Muscle of back (tissue), 13 donors: ENCODE measurements at places on chromosomes 1 and 21. TPM values are rescaled to one million over a fixed set of nuclear protein-coding genes. Genes with fewer than 3 reads are reported as not detected.

- no peak for DNase-seq
Measured at GRCh38 chr1:213366141-213366831, 315.2 kb downstream of the RPS6KC1 start.

DNA sequence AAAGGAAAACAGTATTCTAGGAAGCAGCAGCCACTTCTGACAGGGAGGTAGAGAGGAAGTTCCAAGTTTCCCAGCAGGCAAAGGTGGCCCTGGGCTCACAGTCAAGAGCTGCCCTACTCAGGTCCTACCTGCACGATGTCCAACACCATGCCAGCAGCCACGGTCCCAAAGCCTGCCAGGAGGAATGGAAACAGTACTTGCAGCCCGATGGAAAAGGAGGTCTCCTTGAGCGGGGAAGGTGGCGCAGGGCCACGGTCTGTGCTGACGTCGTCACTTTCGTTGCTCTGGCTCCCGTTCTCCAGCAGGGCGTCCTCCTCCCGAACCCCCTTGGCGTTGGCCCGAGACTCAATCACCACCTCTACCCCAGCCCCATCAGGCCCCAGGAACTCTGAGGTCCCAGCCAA, 3.1 kb downstream of the SLC41A1 start:
- no peak for DNase-seq

DNA sequence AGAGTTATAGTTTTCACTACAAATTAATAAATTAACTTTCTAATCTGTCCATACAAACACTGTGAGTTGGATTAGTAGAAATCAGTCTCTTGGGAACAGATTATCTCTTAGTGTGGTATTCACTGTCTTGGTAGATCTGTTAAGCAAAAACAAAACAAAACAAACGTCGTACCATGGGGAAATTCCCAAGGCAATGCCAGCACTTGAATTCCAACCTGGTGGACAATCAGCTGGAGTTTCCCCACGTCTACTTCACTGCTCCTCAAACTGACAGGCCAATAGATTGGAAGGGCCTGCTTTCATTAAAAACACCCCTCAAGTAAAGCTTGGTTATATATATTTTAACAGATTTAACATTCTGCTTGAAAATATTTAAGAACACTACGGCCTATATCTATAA, 31.9 kb downstream of the GDAP2 start:
- DNase-seq: no peak

- DNase-seq: no peak
Measured at GRCh38 chr1:83625646-83626045, 373.3 kb downstream of the TTLL7 start.

DNA sequence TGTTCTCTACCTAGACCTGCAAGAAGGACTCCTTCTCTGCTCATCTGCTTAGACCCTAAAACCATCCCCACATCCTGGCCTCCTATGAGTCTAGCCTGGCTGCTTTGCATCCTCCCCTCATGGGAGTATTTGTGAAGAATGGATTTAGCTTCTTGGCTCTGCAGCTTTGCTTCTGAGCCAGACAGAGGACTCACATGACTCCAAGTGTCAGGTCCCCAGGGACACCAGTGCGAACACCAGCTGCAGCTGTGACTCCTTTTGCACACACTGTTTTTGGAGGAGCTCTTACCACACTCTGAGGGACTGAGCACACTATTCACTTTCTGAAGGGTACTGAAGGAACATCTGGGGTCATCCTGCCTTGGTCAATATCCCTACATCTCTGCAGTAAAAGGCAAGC, 131.8 kb upstream of the SGIP1 start:
- peak; percentile 82 for DNase-seq

GRCh38 chr1:240212556-240212955, 120.9 kb downstream of the FMN2 start:
- DNase-seq: no peak

DNA sequence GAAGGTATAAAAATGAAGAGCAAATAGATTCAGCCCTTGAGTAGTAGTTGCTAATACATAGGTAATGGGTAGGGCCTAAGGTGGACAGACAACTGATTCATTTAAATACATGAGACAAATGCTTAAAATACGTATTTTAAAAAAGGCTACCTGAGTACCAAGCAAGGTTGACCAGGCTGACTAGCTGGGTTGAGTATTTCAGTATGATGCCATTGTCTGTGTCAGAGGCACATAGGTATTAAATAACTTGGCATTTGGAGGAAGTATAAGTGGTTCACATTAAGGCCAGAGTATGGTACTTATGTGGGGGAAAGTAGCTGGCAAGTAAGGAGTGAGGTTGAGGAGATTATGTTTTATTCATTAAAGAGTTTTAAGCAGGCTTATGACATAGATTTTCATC, 19.4 kb downstream of the NEK7 start:
- no peak for DNase-seq

GRCh38 chr1:215192306-215192705, 109.8 kb downstream of the KCNK2 start:
- no peak for DNase-seq

GRCh38 chr1:22650089-22650693, 2.8 kb upstream of the C1QB start:
- DNase-seq: no peak

- peak; percentile 39 for DNase-seq
Measured at GRCh38 chr1:183685112-183685713, 32.1 kb upstream of the APOBEC4 start.

DNA sequence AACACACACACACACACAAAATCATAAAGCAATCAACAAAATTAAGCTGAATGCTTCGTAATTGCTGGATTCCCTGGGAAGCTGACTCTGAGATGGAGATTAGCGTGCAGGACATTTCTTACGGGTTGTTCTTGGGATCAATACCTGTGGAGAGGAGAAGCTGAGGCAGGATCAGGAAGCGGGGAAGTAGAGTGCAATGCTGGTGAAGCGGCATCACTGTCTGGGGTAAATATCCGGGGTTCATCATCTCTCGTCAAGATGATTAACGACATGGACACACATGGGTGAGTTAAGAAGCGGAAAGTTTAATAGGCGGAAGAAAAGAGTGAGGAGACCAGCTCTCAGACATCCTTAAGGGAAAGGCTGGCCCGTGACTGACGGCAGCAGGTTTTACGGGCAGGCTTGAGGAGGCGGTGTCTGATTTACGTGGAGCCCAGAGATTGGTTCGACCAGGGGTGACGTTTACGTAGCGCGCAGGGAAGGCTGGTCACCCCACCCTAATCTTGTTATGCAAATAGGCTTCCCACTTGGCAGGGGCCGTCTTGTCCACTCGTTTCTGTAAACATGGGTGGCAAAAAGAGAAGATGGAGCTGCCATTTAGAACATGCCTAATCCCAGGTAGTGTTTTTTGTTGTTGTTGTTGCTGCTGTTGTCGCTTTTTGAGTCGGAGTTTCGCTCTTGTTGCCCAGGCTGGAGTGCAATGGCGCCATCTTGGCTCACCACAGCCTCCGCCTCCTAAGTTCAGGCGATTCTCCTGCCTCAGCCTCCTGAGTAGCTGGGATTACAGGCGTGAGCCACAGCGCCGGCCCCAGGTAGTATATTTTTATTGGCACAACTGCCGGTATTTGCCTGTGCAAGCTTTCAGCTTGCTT, 135.6 kb upstream of the KCNJ15 start:
- no peak for DNase-seq

- DNase-seq: no peak
Measured at GRCh38 chr1:17128361-17128760, 9.1 kb upstream of the PADI2 start.

GRCh38 chr21:41766883-41767605, at the start of gene RIPK4:
RIPK4 (minus strand) TSS chr21:41767052; CDS start chr21:41767041, 11 bp downstream.
- no peak for DNase-seq

DNA sequence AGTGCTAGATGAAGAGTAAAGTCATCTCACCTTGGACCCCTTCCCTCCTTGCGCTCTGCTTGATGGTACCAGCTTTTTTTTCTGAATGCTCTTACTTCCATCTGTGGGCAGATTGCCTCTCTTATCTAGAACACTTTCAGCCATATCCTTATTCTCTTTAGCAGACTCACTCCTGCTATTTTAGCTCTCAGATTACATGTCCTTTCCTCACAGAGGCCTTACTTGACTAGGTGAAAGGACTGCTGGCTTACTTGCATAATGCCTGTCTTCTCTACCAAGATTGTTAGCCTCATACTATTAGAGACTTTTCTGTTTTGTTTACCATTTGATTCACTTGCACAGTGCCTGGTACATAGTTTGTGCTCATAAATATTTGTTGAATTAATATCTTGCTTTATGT, 9.3 kb downstream of the IFI44 start:
- DNase-seq: no peak

GRCh38 chr1:209527372-209527771, 56.1 kb upstream of the CAMK1G start:
- DNase-seq: no peak

- DNase-seq: peak; percentile 87
Measured at GRCh38 chr1:44909901-44910544, 67.0 kb upstream of the PTCH2 start.

- no peak for DNase-seq
Measured at GRCh38 chr1:67557696-67558448, 127.1 kb upstream of the GADD45A start.

GRCh38 chr1:2582391-2582790, 4.2 kb upstream of the PRXL2B start:
- no peak for DNase-seq

GRCh38 chr1:12342401-12343003, 112.7 kb downstream of the VPS13D start:
- peak; percentile 38 for DNase-seq

GRCh38 chr1:72777918-72778317, 495.6 kb upstream of the NEGR1 start:
- DNase-seq: no peak

GRCh38 chr1:166947398-166948043, 27.8 kb downstream of the ILDR2 start:
- DNase-seq: peak; percentile 81

GRCh38 chr1:232962761-232963745, 12.6 kb downstream of the NTPCR start:
- DNase-seq: no peak

DNA sequence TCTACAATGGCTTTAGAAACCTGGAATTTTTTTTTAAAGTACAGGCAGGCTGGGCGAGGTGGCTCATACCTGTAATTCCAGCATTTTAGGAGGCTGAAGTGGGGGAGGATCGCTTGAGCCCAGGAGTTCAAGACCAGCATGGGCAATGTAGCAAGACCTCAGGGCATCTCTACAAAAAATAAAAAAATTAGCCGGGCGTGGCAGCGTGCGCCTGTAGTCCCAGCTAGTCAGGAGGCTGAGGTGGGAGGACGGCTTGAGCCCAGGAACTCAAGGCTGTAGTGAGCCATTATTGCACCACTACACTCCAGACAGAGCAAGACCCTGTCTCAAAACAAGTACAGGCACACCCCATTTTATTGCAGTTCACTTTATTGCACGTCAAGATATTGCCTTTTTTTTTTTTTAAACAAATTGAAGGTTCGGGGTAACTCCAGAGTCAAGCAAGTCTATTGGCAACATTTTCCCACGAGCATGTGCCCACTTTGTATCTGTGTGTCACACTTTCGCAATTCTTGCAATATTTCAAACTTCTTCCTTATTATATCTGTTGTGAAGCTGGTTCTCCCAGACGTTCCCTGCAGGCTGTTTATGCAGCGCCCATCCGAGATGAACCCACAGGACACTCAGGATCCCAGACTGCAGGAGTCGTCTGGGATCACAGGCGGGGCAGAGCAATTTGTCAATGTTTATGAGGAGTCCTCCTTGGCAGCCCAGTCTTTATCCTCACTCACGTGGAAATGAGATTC, 4.7 kb downstream of the HES2 start:
- DNase-seq: no peak

GRCh38 chr21:41897700-41898099, 18.6 kb upstream of the PRDM15 start:
- no peak for DNase-seq

DNA sequence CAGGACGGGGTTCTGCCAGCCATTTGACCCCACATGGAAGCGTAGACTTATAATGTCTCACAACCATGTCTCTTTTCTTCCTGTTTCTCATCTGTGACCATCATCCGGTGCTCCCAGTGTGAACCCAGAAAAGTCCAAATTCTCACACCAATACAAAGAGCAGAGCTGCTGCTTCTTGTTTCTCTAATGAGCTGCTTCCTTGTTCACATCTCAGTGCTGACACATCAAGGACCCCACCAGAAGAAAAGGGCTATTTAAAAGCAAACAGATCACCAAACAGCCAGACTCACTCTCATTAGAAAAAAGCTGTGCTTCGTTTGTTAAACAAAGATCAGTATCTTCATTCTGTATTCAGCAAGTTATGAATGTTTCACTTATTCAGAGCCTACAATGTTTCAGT, 835 bp upstream of the LCE1D start:
- no peak for DNase-seq

DNA sequence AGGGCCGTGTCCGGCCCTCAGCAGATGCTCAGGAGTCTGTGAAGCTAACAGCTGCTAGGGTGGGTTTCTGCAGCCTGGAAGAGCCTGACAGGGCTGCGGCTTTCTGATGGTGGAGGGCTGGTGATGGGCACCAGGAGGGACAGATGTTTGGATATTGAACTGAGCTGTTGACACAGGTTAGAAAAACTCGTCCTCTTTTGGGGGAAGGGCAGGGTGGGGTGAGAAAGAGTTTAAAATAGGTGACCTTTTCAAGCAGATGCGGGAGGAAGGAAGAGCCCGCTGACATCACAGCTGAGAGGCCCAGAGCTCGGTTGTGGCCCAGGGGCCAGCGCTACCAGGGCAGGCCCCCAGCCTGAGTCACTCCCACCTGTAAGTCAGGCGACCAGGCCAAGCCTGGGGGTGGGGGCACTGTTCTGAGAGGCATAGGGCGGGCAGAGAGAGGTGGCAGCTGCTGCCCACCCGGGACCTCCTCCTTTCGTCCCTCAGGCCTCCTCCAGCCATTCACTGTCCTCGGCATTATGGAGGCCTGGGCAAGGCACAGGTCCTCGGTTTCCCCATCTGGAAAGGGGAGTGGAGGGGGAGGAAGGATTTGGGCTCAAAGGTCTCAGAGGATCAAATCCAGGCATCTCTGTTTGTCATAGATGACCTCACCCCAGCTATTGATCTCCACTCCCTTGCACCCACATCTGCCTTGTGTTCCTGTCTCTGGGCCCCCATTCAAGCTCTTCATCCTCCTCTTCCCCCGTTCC, 32.3 kb upstream of the ID3 start:
- no peak for DNase-seq

- DNase-seq: no peak
Measured at GRCh38 chr21:29521872-29522271, 223.2 kb downstream of the BACH1 start.

GRCh38 chr1:12629511-12629956, 11.5 kb upstream of the DHRS3 start:
- no peak for DNase-seq

DNA sequence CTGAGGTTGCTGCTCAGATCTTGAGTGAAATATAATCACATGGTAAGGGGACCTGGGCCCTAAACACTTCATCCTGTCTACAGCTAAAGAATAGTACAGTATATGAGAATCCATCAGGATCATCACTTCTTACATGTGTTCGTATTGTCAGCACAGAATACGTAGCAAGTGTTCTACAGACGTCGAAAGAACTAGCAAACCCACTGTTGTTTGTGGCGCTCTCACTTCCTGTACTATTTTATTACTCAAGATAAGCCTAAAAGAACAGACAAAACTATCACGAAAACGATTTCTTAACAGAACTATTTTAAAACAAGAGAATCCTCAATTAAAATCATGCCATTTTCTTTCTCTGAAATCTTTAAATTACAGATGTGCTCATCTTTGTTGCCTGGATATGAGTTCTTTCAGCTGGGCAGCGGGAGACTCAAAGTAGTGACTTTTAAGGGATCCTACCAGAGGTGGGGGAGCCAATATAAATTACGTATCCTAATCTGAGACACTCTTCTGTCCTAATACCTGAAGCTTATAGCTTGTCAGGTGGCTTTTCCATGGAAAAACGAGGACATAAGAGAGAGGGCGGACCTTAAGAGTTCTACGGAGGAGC, 724 bp downstream of the ST7L start:
- DNase-seq: no peak

GBP7 gene
- not detected for polyA plus RNA-seq

SELP gene
- polyA plus RNA-seq: 1.0 TPM

MRAP gene
- not detected for polyA plus RNA-seq

PARS2 gene
- 5.1 TPM for polyA plus RNA-seq

NCF2 gene
- 5.5 TPM for polyA plus RNA-seq
